ENCODE measurements at places on chromosomes 4 and X. TPM values are rescaled to one million over a fixed set of nuclear protein-coding genes. Genes with fewer than 3 reads are reported as not detected.

RTL3 gene
- total RNA-seq, result not detected

- H3K27ac ChIP-seq, result no peak overlapping the region
- H3K4me1 ChIP-seq, result no peaks in the 10 kb centered on the region
- no peaks in the 10 kb centered on the region for H3K27me3 ChIP-seq
Measured at GRCh38 chrX:1400049-1400448, 8.1 kb upstream of the SLC25A6 start.

- no peak for DNase-seq
- no peaks in the 10 kb centered on the region for H3K27me3 ChIP-seq
- H3K4me1 ChIP-seq, result no peaks in the 10 kb centered on the region
- no peak overlapping the region for H3K27ac ChIP-seq
Measured at GRCh38 chr4:17265139-17265538, 246.8 kb downstream of the QDPR start.

SMR3B gene
- not detected for total RNA-seq

DNA sequence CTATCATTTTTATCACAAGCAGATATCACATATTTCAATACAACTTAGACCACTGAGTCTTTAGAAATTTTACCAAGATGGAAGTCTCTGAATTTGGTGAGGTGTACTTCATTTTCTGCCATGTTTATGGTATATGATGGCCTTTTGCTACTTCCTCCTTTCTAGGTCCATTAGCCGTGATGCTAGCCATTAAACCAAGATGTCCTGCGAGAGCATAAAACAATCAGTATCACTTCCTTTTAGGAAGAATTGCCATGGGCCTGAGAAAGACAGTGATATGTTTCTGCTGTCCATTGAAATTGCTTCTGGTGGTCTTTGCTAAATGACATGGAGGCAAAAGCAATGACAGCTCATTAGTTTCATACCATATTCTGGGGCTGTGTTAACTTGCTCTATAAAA, 1851.7 kb upstream of the IGFBP7 start:
- H3K4me1 ChIP-seq, result no peaks in the 10 kb centered on the region
- H3K27ac ChIP-seq, result no peak overlapping the region
- H3K36me3 ChIP-seq, result no peaks in the 10 kb centered on the region
- H3K4me3 ChIP-seq, result no peak overlapping the region

- H3K4me1 ChIP-seq, result no peaks in the 10 kb centered on the region
- H3K36me3 ChIP-seq, result no peaks in the 10 kb centered on the region
- no peak overlapping the region for H3K4me3 ChIP-seq
- DNase-seq, result no peak
Measured at GRCh38 chrX:131053076-131053475, 5.1 kb upstream of the ARHGAP36 start.

NDUFA1 gene
- total RNA-seq, result 41.8 TPM
